ENCODE measurements at places on chromosomes 5 and 9.
A peak's percentile ranks its signal among the peaks of the same experiment; 100 is the strongest.

GRCh38 chr5:133311176-133311575 is 259.4 kb downstream of the HSPA4 start:
- DNase-seq: no peak

GRCh38 chr5:147935032-147935431 is 28.7 kb upstream of the C5orf46 start:
- DNase-seq: peak; percentile 15

DNA sequence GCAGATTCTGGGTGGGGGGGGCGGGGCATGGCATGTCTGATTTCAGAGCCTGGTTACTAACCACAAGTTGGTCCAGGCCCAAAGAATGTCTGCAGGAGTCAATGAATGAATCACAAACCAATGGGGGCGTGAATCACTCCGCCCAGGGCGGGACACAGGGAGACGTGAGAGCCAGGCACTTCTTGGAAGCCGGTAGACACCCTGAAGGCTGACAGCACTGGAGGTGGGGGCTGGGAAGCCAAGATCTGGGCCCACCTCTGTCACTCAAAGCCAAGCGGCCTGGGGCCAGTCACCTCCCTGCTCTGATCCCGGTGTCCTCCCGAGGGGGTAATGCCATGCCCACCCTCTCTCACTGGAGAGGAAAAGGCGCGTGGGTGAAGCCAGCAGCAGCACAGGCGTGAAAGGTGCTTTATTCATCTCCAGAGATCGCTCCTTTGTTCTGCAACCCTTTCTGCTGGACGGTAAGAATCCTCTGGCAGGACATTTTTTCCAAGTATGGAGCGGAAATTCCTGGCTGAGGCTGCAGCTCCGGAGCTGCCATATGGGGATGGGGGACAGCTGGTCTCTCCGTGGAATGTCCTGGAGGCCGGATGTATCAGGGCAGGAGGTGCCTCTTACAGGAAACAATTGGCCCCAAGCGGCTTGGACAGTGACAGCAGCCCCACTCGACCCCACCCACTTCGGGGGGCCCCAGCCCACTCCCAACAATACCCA is 85.0 kb downstream of the STK10 start:
- no peak for DNase-seq

DNA sequence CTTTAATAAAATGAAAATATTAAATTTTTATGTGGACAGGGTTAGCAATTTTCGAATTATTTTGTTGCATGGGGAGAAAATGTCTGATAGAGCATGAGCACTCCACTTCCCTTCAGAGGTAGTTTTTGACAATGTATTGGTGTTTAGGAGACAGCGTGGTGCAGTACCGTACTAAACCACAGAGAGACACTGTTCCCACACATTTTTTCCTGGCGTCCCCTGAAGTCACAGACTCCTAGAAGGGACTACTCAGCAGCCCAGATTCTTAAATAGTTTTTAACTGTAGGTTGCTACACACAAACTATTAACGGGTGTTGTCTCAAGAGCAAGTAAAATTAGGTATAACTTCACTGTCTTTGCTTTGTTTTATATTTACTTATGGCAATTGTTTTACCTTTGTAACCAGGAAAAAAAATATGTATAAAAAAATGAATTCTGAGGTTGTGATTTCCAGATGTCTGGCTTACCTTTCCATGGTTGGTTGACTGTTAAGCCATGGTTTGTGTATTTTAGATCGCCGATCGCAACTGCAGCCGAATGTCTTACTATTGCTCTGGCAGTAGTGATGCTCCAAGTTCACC is 171.2 kb downstream of the DOCK8 start:
- DNase-seq: peak; percentile 36
